Activated CD4-positive, alpha-beta T cell treated with anti-CD3 and anti-CD28 coated beads for 24 hours (primary cell): ENCODE measurements at places on chromosomes 4 and X.
A peak's percentile ranks its signal among the peaks of the same experiment; 100 is the strongest.

DNA sequence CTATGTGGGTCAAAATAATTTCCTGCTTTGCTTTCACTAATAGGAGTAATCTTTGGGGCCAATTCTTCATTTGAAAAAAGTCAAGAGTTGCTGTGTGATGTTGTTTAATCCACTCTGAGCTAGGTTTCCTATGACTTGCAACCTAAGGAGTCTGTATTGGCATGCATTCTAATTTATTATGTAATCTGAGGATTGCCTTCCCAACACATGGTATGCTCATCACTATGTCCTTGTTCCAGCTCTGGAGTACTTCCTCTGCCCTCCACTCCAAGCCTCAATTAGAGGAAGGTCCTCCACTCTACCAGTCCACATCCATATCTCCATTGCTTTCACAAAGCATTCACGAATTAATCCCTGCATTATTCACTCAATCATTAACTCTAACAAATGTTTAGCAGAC lies 56.1 kb downstream of the PPP3CA start:
- DNase-seq: no peak

DNA sequence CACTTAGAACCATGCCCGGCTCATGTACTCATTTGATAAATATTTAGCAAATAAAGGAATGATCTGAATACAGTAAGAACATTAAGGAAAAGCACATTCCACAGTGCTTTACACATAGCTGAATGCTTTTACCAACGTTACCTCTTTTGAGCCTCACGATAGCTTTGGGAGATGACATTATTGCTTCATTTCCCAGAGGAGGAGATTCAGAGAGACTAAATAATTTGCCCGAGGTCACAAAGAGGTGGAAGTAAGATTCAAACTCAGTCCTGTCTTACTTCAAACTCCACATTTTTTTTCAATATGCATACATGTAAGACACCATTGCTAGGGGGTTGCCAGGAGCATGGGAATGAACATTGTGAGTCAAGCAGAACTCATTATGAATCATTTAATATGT lies 538.5 kb downstream of the BCOR start:
- no peak for DNase-seq

GRCh38 chrX:39883666-39884065 lies 214.1 kb downstream of the BCOR start:
- peak; percentile 43 for DNase-seq

DNA sequence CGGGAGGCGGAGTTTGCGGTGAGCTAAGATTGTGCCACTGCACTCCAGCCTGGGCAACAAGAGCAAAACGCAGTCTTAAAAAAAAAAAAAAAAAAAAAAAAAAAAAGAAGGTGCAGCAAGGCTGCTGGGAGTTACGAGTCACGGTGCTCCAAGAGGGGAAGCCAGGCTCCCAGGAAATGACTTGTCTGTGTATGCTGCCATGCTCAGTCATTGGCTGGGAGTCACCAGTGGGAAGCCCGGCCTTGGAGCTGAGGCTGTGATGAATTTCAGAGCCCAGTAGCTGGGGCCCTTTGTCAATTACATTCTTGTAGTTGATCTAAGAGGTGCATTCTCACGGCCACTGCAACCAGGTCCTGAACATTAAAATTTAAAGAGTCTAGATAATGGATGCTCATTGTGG lies 1105.1 kb upstream of the TENM3 start:
- DNase-seq: no peak

- DNase-seq: no peak
Observed at GRCh38 chr4:97238956-97239666, 904.2 kb downstream of the STPG2 start.

DNA sequence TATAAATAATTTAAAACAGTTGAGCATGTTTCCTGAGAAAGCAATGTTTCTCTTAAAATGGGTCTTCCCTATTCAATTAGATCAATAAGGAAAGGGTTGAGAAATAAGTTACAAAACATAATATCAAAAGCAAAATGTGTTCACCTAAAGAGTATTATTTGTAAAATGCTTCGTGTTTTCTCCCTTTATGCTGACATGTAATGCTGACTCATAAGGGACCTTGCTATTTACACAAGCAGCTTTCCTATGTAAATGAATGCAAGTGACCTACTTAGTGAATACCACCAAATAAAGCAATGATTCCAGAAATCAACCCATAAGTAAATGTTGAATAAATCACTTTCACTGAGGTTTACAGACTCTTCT lies 91.5 kb downstream of the ELOVL6 start:
- no peak for DNase-seq
